ENCODE measurements at places on chromosomes 7 and 10.

GRCh38 chr7:150471886-150472285 is 21.5 kb downstream of the GIMAP8 start:
- DNase-seq = no peak

DNA sequence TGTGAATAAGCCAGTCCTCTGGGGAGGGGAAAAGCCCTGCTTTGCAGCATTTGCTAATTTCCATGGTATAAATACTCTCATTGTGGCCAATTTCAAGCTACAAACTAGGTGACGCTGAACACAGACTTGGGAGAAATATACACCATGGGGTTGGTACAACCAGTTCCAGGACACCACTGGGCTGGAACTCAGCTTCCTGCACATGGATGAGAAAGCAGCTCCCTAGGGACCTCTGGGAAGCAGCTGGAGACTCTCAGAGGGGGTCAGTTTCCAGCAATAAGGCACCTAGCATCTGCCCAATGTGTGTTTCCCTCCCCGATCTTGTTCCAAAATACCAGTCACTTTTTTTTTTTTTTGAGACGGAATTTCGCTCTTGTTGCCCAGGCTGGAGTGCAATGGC is 56.8 kb upstream of the WDR11 start:
- no peak for DNase-seq

DNA sequence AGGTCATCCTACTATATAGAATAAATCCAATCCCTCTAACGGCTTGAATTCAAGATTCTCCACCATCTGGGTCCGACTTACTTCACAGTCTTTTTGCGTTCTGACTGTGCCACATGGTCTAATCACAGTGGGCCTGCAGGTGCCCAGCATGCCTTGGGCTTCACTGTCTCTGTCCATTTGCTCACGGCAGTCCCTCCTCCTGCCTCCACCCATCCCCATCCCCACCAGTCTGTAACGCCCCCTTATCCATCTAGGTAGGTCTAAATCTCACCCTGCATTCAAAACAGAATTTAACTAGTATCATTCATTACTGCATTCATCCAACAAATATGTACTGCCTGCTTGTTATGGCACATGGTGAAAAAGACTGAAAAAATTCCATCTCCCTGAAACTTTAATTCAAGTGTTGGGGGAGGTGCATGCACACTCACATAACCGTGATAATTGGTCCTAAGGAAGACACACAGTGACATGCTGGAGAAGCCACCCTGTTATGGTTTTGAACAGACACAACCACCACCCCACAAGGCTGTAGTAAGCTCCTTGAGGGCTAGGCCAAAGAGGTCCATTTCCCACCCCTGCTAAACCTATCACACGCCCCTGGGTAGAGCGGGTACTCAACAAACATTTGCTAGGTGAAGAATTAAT is 24.2 kb downstream of the SORBS1 start:
- no peak for DNase-seq

- DNase-seq = no peak
Measured at GRCh38 chr7:53740971-53741370, 705.5 kb downstream of the POM121L12 start.

DNA sequence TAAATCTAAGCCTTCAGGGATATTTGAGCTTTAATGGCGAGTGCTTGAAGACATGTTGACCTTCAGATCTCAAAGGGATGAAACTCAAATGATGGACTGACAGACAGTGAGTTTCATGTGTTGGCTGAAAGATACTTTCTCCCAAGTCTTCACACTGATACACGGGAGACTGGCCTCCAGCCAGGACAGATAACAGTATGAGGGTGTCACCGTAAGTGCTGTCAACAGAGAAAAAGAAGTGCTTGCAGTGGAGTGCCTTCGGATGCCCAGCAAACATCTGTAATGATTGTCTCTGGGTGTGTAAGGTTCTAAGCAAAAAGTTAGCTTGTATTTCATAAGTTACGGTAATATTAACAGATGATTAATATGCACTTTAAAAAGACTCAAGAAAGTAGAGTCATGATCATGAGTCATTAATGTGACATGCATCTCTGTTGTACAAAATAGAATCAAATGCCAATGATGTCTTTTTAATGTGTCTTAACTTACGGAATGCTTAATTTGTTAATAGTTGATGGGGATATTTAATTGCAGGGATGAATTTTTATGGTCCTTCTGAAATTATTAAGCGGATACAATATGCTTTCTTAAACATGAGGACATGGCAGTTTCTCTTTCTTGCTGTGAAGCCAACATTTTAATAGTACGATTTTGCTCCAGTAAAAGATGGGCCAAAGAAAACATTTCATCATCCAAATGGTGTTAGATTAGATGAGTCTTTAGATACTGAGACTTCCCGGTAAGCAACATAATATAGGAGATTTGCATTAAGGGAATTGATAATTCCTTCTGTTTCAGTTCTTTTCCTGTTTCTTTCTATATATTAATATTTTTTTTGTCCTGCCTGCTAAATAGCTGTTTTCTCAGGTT is 292.5 kb downstream of the GALNT17 start:
- DNase-seq = no peak

- DNase-seq = no peak
Measured at GRCh38 chr10:80414142-80414895, 6.0 kb downstream of the PRXL2A start.

DNA sequence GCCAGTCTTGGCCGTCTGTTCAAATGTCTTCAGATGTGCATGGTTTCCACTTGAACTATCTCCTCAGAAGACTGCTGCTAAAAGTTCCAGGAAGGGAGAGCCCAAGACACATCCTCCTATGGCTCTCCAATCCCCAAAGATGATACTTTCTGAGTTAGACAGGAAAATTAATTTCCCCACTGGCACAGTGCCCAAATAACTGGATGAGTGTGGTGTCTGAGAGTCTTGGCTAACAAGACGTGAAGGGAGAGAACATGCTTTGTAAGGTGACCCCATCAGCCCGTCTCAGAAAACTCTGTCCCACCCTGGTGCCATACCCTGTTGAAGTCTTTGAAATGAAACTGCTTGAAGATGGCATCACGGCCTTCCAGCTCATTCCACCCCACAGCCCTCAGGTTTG is 2.9 kb downstream of the PCBD1 start:
- no peak for DNase-seq

DNA sequence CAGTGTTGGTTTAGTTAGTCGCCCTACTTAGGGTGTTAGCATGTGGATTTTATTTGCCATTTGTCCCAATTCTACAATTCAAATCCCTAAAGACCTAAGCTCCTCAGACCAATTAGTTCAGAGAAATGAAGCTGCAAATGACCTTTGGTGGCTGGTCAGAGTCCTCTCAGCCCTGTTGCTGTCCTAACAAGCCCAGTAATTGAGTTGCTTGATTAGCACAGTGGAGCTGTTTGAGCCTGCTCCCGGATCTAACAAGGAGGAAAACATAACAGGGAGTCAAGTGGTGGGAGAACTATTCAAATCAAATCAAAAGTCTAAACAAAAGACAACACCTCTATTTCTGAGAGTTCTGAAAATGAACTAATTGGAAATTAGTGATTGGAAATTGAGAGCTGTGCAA is 22.1 kb downstream of the ZDHHC6 start:
- DNase-seq = no peak

GRCh38 chr7:37732253-37732652 is 48.7 kb downstream of the GPR141 start:
- DNase-seq = no peak

DNA sequence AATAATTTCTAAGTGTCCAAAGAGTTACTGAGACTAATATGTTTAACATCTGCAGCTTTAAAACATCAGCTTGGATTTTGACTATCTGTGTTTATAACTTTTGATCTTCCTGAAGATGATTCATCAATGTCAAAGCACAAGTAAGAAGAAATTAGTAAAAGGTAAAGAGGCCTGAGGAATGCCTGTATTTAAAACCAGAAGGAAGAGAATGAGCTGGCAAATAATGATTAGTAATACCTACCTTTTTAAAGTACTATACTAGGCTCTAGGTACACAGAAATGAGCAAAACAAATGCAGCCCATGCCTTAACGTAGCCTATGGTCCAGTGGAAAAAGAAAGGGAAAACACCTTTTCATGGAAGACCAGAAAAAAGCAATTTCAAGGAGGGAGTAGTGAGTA is 158.0 kb downstream of the KCND2 start:
- no peak for DNase-seq

DNA sequence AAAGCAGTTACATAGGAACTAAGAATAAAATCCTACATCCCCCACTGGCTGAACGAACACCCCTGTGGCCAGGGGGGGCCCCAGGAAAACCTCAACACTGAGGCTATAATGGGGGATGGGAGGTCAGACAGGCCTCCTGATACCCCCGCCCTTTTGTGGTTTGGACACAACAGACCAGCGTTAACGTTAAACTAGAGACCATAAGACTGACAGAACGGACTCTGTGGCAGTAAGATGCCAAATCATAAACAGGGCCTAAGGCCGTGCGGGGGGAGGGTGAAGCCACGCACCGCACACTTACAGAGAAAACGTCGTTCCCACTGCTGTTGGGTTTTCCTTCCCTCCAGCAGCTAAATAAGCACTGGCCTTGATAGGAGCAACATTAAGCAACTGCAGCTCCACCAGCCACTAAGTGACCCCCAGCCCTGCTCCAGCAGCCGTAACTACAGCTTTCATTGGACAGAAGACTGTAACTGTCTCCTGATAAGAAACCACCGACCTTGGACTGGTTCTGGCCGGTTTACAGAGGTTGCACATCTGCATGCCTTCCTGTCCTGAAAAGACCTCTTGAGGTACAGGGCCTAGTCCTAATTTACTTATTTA is 3.4 kb upstream of the PPP2R2D start:
- no peak for DNase-seq

- DNase-seq = no peak
Measured at GRCh38 chr7:42624471-42624870, 287.4 kb downstream of the C7orf25 start.
